Fibroblast of mammary gland (primary cell): ENCODE measurements at places on chromosomes 11 and 22.

- DNase-seq: peak; percentile 20
Observed at GRCh38 chr11:73399159-73399590, 23.0 kb downstream of the RELT start.

GRCh38 chr11:45538939-45539338 lies 126.5 kb downstream of the CHST1 start:
- DNase-seq: peak; percentile 49

DNA sequence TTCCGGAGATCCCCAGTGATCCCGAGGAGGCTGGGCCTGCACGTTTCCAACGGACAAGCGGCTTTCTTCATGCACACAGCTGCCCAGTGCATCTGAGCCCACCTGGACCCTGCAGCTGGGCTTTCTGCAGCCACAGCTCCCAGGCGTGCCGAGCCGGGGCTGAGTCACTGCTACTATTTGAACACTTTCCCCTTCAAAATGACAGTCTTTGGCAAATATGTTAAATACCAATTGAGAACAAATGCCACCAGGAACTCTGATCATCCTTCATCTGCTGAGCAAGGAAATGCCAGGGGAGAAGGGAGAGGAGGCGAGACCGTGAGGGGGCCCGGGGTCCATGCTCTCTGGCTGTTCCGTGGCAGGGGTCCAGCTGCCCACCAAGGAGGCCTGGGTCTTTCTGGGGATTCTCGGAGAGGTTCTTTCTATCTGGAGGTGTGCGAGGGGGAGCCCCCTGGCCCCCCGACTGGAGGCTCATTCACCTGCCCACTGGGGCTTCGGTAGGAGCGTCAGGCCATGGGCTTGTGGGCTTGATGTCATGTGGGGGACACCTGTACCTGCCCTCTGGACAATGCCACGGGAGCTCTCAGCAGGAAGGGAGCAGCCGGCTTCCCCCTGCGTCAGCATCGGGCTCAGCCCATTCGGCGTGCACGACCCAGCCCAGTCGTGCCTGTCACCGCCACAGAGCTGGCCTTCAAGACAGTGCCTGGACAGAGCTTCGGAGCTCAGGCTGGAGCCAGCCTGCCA lies 159.6 kb downstream of the CTTN start:
- no peak for DNase-seq

DNA sequence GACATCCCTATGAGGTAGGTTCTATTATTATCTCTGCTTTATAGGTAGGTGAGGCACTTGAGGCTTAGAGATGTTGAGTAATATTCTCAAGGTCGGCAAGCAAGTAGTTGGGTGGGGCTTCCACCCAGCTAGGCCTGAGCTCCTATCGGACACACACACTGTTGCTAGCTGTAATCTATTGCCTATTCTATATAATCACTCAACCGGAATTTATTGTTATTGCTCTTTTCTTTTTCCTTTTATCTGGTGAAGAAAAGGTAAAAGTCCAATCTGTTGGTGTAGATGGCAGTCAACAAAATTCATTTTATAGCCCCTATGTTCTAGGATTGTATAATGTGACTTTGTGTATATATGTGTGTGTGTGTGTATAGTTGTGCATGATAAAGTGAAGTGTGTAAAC lies 3.4 kb downstream of the OR9Q2 start:
- no peak for DNase-seq

DNA sequence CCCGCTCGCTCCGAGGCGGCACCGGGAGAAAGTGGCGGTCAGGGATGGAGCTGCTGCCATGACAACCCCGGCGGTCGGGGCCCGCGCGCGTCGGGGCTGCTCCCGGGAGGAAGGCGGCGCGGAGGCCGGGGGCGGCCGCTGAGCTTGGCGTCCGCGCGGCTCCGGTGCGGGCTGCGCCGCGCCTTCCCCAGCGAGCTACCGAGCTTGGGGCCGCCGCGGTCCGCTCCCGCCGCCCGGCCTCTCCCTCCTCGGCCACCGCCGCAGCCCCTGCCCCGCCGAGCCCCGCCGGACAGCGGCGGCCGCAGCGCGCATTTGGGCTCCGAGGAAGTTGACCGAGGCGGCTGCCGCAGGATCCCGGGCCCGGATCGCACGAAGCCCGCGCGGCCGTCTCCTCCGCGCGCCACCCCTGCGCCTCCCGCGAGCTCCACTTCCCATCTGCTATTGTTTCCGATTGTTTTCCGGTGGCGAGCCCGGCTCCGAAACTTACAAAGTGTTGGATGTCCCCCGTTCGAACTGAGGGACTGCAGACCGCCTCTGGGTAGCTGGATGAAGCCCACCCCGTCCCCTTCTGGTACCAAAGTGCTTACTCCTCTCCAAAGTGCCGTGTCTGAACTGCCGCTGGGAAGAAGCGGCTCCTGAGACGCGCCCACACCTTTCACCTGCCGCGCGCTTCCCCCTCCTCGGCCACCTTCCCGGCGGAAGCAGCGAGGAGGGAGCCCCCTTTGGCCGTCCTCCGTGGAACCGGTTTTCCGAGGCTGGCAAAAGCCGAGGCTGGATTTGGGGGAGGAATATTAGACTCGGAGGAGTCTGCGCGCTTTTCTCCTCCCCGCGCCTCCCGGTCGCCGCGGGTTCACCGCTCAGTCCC lies 540.3 kb downstream of the NTM start:
- DNase-seq: peak; percentile 38

GRCh38 chr11:35688023-35688422 lies 25.4 kb downstream of the TRIM44 start:
- DNase-seq: peak; percentile 71

GRCh38 chr11:48081151-48082010 lies 101.0 kb downstream of the PTPRJ start:
- peak; percentile 76 for DNase-seq

- DNase-seq: no peak
Observed at GRCh38 chr22:25039255-25039654, 86.7 kb downstream of the KIAA1671 start.

- no peak for DNase-seq
Observed at GRCh38 chr11:132051704-132052103, 681.3 kb downstream of the NTM start.

DNA sequence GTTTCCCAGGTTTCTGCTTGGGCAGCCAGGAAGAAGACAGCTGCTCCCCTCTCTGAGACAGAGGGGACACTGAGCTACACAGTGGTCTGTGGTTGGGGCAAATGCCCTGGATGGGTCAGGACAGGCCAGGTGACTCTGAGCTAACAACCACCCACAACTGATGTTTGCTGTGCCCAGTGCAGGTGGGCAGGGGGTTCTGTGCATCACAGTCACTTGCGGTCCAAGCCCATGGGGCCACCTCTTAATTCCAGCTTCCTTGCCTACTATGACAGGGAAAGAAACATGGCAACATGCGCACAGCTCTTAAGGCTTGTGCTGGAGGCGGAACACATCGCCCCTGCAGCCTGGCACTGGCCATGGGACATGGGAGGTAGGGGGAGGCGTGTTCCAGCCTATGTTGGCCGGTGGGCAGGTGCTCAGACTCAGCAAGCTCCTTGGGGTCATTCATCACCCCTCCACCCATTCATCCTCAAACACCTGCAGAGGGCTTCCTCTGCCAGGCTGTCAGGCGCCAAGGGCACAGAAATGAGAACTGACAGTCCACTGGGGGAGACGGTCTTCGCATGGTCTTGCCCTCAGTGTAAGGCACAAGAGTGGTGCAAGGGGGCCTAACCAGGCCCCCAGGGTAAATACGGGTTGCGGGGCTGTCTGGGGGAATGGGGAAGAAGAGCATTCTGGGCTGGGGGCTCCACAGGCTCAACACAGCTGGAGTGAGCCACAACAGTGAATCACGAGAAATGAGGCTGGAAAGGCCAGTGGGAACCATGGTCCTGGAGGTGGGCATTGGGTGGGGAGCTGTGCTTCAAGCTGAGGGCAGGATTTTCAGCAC lies 55.6 kb downstream of the ARFGAP3 start:
- DNase-seq: no peak

- peak; percentile 46 for DNase-seq
Observed at GRCh38 chr11:18720808-18721560, 5.0 kb downstream of the IGSF22 start.

DNA sequence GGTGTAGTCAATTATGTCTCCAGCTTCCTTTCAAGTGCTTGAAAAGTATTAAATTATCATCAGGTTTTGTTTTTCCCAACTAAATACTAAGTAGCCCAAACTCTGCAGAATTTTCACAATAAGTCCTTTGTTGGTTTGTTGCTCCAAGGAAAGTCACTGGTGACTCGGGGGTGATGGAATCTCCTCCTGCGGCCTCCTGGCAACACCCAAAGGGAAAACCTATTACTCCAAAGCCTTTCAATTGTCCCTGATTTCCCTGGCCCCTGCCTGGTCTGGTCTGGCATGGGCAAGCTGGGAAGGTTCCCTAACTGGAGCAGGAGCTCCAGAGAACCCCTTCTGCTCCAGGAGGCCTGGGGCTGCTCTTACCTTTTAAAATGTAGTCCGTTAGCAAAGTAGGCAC lies 47.9 kb downstream of the FEZ1 start:
- peak; percentile 17 for DNase-seq

DNA sequence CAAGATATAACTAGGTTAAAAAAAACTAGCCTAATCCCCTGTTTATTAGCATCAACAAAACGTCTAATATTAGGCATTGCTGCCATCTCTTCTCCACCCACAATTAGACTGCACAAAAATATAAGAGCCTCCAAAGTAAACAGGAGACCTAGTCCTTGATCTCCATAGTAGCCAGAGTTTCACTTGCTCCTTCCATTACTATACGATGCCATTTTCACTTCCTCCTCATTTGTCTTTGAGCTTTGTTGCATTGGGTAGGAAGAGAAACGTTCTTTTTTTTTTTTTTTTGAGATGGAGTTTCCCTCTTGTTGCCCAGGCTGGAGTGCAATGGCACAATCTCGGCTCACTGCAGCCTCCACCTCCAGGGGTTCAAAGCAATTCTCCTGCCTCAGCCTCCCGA lies 42.3 kb upstream of the RDX start:
- no peak for DNase-seq

DNA sequence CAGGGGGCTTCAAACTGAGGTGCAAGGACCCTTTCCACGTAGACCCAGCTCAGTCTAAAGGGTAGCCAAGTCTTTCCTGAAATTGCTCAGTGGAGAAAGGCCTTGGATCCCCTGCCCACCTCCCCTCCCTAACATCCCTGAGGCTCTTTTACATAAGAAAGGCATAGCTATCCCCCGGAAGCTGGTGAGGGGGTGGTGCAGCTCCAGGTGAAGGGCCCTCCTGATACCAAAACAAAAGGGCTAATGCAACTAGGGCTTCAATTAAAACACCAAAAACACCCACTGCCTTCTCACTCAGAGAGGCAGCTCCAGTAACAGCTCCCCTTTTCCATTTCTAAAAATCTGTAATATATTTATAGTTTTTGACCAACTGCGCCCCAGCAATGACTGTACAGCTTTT lies 5.8 kb downstream of the SHANK2 start:
- no peak for DNase-seq

- no peak for DNase-seq
Observed at GRCh38 chr22:30314915-30315314, 11.8 kb downstream of the TBC1D10A start.

- peak; percentile 40 for DNase-seq
Observed at GRCh38 chr11:34086554-34087283, 18.7 kb upstream of the NAT10 start.

DNA sequence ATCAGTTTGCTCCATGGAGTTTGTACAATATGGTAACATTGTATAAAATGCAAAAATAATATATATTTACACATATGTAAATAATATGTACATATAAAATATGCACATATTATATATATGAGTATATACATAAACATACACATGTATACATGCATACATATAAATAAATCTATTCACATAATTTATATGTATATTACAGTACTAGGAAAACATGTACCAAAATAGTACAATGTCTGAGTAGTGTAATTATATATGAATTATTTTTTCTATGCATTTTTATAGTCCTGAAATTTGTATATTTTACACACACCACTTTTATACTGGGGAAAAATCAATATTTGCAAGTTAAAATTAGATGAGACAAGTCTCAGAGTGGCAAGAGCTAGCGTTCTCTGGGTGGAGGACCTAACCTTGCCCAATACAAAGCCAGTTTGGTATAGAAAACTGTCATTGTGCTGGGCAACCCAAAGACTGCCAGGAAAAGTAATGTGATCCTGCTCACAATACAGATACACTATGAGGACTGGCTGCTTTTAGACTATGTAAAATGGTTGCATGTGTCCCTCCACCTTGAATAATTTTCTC lies 889.4 kb downstream of the LRRC4C start:
- DNase-seq: no peak

GRCh38 chr11:115198321-115198741 lies 305.9 kb downstream of the CADM1 start:
- no peak for DNase-seq

- no peak for DNase-seq
Observed at GRCh38 chr11:104049116-104049515, 12.7 kb downstream of the DDI1 start.

GRCh38 chr22:19430890-19431541 lies 517 bp downstream of the HIRA start:
- DNase-seq: peak; percentile 25

GRCh38 chr11:67572747-67573419 lies 10.7 kb upstream of the GSTP1 start:
- DNase-seq: peak; percentile 50

- no peak for DNase-seq
Observed at GRCh38 chr11:82056450-82056849, 677.2 kb downstream of the FAM181B start.

- no peak for DNase-seq
Observed at GRCh38 chr11:128626913-128627665, 39.7 kb upstream of the ETS1 start.

DNA sequence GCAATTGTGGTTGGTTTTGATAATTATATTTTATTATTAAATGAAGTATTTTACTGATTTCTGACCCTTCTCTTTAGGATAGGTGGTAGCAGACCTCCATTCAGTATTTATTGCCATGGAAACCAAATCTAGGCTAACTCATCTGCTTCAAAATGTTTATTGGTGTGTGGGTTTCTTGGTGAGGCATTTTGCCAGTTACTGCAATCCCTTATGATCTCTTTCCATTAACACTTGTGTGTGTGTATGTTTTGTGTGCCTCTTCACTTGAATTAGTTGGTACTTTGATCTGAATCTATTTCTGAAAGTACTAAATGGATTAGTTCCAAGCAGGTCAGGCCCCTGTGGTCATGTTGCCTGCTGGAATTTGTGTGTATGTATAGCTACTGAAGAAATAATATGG lies 184.4 kb upstream of the C11orf87 start:
- no peak for DNase-seq

DNA sequence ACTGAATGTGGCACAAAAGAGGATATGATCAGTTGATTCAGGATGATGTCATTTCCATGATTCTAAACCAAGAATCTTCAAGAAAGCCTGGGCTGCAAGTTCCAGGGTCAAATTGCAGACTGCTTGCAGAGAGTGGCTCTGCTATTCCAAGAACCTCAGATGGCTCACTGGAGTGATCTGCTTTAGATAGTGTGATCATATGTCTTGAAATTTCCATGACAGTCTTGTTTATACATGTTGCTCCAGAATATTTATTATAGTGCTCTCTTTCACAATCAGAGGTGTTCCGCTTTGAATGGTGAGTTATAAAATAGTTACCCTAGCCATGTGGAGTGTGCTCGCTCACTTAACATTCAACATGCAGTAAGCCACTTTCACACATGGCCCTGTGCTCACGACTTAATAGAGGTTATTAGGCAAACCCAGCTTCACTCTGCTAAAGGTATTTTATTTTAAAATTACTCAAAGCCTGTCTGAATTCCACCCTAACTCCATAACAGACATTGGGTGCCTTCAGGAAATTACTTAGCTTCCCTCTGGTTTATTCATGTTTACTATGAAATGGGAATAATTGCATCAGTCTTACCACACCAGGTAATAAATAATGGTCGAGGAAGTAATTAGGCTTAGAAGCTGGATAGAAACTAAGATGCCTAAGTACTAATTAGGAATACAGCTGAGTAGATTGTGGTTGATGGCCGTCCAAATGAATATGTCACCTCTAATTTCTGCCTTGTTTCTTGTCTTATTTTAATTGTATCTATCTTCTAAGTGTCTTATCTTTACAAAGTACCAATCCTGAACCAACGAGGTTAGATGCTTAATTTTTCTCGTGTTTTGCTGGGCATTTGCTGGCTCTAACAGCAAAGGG lies 187.9 kb downstream of the ETS1 start:
- peak; percentile 77 for DNase-seq
